ENCODE measurements at places on chromosomes 12 and 14.

DNA sequence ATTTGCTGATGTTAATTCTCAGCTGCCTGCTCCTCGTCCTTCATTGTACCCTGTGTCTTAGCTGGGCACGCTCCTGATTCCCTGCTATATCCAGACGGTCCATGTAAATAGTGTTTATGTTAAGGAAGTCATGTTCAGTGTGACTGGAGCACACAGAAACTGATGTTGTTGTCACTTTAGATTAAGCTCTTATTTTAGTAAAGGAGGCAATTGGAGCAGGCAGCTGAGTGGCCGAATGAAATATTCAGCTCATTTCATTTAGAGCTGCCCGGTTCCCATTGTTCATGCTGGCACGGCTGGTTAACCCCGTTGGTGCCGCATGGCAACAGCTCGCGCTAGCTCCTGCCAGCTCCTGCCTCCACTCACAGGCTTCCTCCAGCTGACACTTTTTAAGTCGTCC, 446.8 kb upstream of the SOX5 start:
- no peak overlapping the region for H3K4me3 ChIP-seq
- DNase-seq = no peak
- H3K27ac ChIP-seq = no peak overlapping the region
- no peaks in the 10 kb centered on the region for H3K36me3 ChIP-seq
- H3K27me3 ChIP-seq = no peaks in the 10 kb centered on the region
- no peaks in the 10 kb centered on the region for H3K4me1 ChIP-seq

DNA sequence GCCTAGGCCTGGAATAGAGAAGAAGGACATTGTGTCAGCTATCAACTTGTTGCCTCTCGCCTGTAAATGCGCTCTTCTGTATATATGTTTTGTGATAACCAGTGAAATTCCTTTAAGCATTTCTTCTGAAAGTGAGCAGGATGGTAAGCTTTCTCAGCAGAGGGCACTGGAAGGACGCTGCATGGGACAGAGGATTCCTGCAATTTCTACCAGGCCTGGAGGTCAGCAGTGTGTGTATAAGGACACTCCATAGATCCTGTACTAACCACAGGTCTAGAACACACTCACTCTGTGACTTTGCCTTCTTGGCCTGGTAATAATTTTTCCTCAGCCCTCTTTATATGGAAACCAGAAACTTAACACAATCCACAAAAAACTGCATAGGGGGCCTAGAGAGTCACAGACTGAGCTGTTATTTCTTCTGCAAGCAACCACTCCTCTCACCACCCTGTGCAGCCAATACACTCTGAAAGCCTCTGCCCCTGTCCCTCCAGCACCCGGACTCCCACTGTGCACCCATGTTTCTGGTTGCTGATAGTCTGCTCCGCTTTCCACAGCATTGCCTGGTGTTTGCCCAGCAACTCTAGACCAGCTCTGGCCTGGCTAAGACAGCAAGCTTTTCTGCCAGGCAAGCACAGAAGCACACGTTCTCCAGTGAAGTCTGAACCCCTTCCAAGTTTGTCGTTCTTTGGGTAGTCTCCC, 94.0 kb upstream of the RMST start:
- no peak for DNase-seq
- no peaks in the 10 kb centered on the region for H3K27me3 ChIP-seq
- no peaks in the 10 kb centered on the region for H3K36me3 ChIP-seq
- H3K4me1 ChIP-seq = no peaks in the 10 kb centered on the region
- H3K27ac ChIP-seq = no peak overlapping the region
- H3K4me3 ChIP-seq = no peak overlapping the region

GRCh38 chr12:38465020-38465419, 148.4 kb downstream of the ALG10B start:
- H3K4me3 ChIP-seq = no peak overlapping the region
- no peaks in the 10 kb centered on the region for H3K4me1 ChIP-seq
- no peak for DNase-seq
- H3K27ac ChIP-seq = no peak overlapping the region

- H3K4me3 ChIP-seq = no peak overlapping the region
- no peaks in the 10 kb centered on the region for H3K27me3 ChIP-seq
- peaks cover 30% of the 10 kb centered on the region for H3K4me1 ChIP-seq
- no peaks in the 10 kb centered on the region for H3K36me3 ChIP-seq
Measured at GRCh38 chr12:108337235-108338223, 1.6 kb downstream of the CMKLR1 start.

GRCh38 chr14:69004731-69005431, 25.8 kb upstream of the ACTN1 start:
- H3K4me3 ChIP-seq = peak overlapping the region; percentile 23
- no peaks in the 10 kb centered on the region for H3K36me3 ChIP-seq
- no peaks in the 10 kb centered on the region for H3K27me3 ChIP-seq
- peaks cover 18% of the 10 kb centered on the region for H3K4me1 ChIP-seq
- peak; percentile 65 for DNase-seq

DNA sequence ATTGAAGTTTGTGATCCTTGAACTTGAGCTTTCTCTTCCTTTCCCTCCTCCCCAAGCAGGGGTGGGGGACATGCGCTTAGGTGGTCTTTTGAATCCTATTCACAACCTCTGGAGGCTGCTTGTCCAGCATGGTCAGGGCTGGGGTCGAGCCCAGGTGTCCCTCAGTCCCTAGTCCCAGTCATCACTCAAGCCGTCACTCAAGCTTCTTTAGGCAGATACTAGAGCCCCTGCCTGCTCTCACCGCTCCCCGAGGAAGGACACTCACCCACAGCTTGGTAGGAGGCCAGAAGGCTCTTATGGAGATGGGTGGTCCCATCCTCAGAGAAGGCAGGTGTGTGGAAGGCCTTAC, 532 bp upstream of the C1RL start:
- no peak for DNase-seq
- H3K36me3 ChIP-seq = no peaks in the 10 kb centered on the region
- no peak overlapping the region for H3K27ac ChIP-seq
- peaks cover 11% of the 10 kb centered on the region for H3K4me1 ChIP-seq

DNA sequence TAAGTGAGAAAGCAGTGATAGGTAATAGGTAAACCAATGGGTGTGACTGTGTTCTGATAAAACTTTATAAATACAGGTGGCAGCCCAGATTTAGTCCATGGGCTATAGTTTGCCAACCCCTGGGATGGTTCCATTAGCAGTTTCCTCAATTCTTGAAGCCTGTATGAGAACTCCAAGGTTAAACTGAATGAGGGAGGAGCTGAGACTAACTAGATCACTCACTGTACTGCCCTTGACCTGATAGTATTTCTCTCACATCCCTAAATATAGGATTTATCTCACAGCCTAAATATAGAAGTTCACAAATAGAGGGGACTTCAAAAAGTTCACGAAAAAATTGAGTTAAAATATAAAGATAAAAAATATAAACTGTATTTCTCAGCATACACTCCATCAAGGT, 439.6 kb upstream of the CCDC196 start:
- H3K4me1 ChIP-seq = peaks cover 31% of the 10 kb centered on the region
- peak overlapping the region; percentile 58 for H3K27ac ChIP-seq
- H3K4me3 ChIP-seq = no peak overlapping the region
- no peaks in the 10 kb centered on the region for H3K27me3 ChIP-seq
- H3K36me3 ChIP-seq = no peaks in the 10 kb centered on the region
- no peak for DNase-seq

- peak; percentile 84 for DNase-seq
- H3K27ac ChIP-seq = peak overlapping the region; percentile 6
- H3K4me1 ChIP-seq = peaks cover 30% of the 10 kb centered on the region
- H3K36me3 ChIP-seq = no peaks in the 10 kb centered on the region
- no peaks in the 10 kb centered on the region for H3K27me3 ChIP-seq
Measured at GRCh38 chr12:42981379-42981778, 391.8 kb upstream of the PRICKLE1 start.

DNA sequence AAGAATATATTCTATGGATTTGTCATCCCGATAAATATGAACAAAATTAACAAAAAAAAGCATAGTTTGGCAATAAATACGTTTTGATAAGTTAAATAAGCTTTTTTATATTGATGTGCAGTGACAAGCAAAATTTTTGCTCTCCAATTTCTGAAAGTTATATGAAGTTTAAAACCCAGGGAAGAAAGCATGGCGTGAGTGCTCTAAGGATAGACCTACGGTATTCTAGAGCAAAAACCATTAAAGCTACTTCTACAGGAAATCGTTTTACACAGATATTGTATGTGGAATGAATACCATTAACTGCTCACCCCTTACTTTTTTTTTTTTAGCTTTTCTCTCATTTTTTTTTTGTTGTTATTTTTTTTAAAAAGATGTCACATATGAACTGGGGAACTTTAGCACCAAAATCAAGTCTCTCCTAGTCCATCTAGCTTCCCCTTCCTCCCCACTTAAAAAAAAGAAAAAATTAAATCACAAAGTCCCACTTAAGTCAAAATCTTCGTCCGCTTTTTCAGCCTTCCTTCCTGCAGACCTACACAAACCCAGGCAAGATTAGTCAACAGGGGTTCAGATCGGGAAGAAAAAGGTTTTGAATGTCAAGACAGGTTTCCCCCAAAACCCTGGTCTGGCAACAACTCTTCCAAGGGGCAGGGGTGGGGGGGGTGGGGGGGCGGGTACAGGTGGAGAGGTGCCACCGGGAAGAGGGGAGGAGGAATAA, 4.4 kb downstream of the ZFP36L1 start:
- H3K36me3 ChIP-seq = peaks cover 48% of the 10 kb centered on the region
- H3K4me3 ChIP-seq = peak overlapping the region; percentile 80
- H3K4me1 ChIP-seq = peaks cover 44% of the 10 kb centered on the region
- no peaks in the 10 kb centered on the region for H3K27me3 ChIP-seq
- DNase-seq = peak; percentile 38

- no peaks in the 10 kb centered on the region for H3K27me3 ChIP-seq
- H3K27ac ChIP-seq = no peak overlapping the region
- H3K36me3 ChIP-seq = no peaks in the 10 kb centered on the region
- peak; percentile 56 for DNase-seq
- no peak overlapping the region for H3K4me3 ChIP-seq
- H3K4me1 ChIP-seq = no peaks in the 10 kb centered on the region
Measured at GRCh38 chr14:96752594-96752993, 44.6 kb upstream of the VRK1 start.

All from GM23248 (cell line).